Stimulated activated CD8-positive, alpha-beta memory T cell treated with anti-CD3 and anti-CD28 coated beads, Interleukin-12 subunit alpha, Interleukin-12 subunit beta, amount 100 ng/mL, for 1 hour (primary cell): ENCODE measurements at places on chromosomes 7 and 10.

DNA sequence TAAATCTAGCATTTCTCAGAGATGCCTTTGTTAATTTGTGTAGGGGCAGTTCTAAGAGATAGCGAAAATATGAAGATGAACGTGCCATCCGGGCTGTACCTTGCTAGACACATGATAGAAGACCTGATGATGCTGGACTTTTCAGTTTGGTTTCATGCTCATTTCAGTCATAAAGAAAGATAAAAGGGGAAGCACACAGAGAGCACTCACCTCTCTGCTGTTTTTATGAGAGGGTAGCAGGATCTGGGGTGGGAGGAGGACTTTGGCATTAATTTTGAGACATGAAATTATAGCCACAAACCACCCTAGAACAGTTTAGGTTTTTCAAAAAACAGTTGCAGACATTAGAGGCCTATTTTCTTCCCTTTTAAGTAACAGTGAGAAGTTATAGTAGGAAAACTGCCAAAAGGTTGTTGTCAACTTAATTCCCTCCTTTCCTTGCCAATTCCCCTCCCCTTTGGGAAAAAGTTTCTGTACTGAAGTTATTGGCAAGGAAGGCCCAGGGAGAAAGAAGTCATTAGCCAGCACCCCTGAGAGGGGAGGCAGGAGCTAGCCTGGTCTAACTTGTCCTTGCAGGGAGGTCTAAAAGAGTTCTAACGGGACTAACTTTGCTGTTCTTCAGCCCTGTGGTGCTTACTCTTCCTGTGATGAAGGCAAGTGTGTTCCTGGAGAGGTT, 2.6 kb downstream of the ST7 start:
- DNase-seq, result no peak

GRCh38 chr10:56296618-56297017, 64.4 kb downstream of the ZWINT start:
- DNase-seq, result no peak

DNA sequence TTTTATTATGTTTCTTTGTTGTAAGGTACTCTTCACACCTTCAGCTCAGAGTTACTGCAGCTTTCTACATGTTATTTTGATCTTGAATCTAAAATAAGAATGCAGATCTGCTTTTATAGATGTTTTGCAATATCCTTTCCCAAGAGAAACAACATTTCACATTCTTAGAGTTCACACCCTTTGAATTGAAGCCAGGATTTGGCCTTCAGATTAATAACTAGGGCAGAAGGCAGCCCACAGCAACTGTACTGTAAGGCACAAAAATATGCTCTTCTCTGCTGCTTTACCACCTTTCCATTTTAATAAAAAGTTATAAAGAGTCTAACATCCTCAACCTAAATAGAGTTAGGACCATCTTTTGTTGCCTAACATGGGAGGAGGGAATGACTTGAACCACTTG, 224.7 kb downstream of the LHFPL3 start:
- no peak for DNase-seq

DNA sequence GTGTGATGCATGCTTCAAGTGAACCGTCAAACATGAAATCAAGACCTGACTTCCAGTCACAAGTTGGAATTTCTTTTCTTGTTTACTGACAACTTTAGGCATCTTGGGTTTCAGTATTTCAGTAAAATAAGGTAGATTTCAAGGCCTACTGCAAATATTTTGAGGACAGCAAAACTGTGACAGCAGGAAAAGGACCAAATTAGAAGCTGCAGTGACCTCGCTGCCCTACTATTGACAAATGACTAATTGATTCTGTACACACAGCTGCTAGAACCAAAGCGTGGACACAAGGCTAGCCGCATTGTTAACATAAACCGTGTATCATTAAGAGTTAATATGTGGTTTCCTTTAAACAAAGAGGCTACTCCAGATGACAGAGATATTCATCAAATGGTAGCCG, 105.7 kb upstream of the SEC61G start:
- DNase-seq, result no peak

- no peak for DNase-seq
Observed at GRCh38 chr10:112512294-112512693, 65.3 kb downstream of the VTI1A start.

GRCh38 chr10:102714621-102715455, at the start of gene SFXN2:
TSS of gene SFXN2 (plus strand) at chr10:102714636. CDS start at chr10:102726637, 12,001 bp downstream.
- peak; percentile 15 for DNase-seq

GRCh38 chr10:34959321-34959720, 130.8 kb downstream of the CUL2 start:
- no peak for DNase-seq

DNA sequence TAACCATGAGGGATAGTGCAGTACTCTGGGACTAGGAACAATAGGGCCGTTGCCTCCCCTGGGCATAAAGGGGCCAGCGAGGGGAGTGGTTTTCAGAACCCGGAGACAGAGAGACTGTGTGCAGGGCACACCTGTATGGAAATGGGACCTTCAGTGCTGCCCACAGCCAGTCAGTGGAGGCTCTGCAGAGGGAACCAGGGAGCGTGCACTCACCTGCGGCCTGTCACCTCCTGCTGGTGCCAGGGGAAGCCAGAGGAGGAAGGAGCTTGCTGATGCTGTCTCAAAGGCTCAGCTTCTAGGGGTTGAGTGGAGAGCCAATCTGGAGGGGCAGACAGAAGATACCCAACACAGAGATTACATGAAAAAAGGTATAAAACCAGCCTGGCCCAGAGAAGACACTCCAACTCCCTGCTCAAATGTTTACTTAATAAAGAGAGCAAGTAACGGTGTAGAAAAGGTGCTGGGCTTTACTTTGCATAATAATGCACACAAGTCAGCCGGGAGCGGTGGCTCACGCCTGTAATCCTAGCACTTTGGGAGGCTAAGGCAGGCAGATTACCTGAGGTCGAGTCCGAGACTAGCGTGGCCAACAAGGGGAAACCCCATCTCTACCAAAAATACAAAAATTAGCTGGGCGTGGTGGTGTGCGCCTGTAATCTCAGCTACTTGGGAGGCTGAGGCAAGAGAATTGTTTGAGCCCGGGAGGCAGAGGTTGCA, 35.5 kb upstream of the WAPL start:
- no peak for DNase-seq

DNA sequence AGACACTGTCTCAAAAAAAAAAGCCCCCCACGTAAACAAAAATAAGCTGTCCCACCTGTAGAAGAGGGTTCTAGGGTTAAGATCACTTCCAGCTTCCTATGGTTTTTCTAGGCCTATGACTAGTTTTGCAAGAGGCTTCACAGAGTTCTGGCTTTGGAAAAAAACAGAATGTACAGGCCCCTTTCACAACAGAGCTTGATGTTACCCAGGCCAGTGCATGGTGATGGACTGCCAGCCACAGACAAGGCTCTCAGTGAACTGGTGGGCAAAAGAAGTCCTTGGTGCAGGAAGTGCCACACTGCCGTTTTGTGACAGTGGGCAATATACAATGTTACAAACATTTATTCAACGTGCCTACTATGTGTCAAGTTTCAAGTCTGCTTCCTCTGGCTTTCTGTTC, 18.3 kb upstream of the EFCAB10 start:
- DNase-seq, result no peak

- no peak for DNase-seq
Observed at GRCh38 chr10:11515596-11516430, 95.6 kb downstream of the USP6NL start.

DNA sequence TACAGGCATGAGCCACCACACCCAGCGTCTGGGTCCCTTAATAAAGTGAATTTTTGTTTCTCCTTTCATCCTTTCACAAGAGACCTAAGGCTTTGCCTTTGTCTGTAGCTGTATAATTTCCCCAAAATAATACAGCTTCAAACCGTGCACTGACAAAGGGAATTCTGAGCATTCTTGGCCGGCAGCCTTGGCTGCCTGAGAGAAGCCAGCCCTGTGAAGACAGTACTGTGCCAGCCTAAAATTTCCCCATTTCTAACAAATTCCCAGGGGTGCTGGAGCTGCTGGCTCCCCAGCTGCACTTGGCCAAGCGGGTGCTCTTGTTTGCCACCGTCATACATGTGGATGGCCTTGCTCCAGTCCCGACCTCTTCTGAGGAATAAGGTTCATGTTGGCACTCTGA, 106.2 kb downstream of the ZMYND11 start:
- DNase-seq, result no peak

GRCh38 chr10:4763960-4764428, 62.0 kb upstream of the AKR1E2 start:
- DNase-seq, result no peak

- no peak for DNase-seq
Observed at GRCh38 chr7:31076051-31076450, 23.9 kb downstream of the ADCYAP1R1 start.

GRCh38 chr10:47369251-47369894, 14.7 kb downstream of the ZNF488 start:
- no peak for DNase-seq

DNA sequence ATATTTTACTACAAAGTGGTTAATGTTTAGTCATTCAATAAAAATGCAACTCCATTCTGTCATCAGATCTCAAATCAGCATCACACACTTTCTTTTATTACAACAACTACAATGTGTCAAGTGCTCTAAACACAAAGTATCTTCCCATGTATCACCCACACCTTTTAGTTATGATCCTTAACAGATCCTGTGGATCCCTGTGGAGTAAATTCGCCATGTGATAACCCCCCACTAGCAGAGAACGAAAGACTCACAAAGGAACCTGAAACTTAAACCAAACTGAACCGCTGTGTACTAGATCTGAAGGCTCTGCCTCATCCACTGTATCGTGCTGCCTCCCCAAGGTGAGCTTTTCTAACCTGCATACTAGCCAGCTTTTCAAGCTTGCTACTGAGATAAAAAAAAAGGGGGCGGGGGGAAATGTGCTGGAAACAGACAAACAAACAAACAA, 1.7 kb downstream of the DPY19L1 start:
- no peak for DNase-seq

- no peak for DNase-seq
Observed at GRCh38 chr10:99430116-99430450, 341 bp downstream of the GOT1 start.

DNA sequence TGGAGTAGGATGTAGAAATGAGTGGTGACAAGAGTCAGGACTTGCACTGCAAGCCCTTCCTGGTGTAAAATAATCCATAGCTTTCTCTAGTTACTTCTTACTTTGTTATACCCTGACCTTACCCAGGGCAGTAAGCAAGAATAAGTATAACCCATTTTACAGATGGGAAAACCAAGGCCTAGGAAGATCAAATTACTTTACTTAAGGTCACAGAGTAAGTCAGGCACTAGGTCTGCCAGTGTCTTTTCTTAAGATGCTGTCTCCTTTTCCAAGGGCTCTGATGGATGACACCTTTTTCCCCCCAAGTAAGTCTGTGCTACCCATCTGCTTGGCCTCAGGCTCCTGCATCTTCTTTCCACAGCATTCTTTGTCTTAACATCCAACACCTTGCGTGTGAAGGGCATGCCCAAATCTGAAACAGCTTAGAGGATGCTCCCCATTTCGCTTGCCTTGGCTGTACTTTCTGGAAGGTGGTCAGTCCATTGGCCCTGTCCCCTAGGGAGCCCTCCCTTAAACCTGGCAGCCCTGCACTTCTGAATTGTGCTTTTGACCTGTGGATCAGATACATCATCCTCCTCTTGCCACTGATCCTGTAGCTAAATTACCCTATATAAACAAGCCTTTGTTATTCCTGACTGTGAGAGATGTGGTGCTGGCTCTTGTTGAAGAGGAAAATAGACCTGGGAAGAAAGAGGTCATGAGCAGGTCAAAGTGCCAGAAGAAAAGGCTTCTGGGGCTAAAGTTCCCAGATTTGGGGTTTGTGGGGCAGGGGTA, 168.6 kb downstream of the LRMDA start:
- DNase-seq, result no peak

DNA sequence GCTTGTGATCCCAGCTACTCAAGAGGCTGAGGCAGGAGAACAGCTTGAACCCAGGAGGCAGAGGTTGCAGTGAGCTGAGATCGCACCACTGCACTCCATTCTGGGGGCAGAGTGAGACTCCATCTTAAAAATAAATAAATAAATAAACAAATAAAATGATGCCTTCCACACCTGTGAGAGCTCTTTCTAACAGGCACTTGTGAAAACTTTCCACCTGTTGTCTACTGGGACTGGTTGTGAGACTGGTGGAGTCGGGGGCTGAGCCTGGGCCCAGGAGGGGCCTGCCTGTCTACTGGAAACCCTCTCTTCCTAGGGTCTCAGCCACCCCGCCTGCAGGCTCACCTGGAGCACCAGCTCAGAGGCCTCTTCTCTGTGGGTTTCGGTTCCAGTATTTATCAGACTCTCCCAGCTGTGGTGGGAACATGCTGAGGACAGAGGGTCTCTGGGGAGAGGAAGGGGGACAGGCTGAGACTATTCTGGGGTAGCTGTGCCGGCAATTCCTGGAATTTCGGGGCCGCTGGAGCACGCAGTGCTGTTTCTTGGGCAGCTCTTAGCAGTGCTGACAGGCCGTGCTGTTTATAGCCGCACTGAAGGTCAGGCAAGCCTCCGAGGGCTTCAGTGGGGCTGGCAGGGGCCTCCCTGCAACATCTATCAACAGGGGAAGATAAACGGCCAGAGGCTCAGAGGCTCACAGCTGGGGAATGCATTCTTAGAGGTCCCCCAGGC, 3.8 kb downstream of the LDB3 start:
- DNase-seq, result no peak

DNA sequence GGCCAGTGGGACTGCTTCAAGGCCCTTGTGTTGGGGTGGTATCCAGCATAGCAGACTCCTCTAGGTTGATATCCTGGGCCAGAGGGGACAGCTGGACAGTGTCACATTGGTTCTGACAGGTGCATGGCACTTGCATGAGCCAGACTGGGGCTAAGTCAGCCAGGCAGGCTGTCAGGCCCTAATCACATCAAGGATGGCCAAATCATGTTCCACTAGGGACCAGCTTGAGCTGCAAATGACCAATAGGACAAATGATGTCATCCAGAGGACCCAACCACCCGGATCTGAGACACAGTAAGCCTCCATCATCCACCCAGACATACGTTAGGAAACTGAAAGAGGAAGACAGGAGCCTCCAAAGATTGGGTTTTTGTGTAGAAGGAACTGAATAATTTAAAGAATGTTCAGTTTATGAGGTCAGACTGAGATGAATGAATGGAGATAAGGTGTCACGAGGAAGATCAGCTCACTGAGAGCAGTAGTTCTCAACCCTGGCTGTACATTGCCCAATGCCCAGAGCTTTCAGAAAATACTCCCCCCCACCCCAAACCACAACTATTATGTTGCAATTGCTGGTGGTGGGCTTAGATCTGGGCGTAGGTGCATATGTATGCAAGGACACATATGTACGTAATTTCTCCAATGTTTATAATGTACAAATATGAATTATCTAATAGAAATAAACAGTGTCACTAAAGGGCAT, 75.2 kb upstream of the INHBA start:
- DNase-seq, result no peak

DNA sequence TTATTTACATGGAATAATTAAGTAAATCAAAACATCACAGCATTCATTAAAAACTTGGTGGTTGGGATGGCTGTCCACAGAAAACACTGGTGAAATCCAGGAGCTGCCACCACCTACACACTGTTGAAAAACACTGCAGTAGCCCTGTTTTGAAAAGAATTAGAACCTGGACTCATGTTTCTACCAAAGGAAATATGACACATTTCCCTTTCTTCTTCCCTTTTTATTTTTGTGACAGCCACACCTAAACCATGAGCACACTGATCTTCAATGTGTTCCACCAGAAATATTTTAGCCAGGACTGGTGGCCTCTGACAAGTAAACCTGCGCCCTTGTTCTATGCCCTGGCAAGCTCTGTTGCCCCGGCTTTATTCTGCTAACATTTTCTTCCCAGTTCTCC, 3.3 kb downstream of the TMEM140 start:
- DNase-seq, result no peak
